DMS79 (cell line): ENCODE measurements at places on chromosomes 5 and 9.

DNA sequence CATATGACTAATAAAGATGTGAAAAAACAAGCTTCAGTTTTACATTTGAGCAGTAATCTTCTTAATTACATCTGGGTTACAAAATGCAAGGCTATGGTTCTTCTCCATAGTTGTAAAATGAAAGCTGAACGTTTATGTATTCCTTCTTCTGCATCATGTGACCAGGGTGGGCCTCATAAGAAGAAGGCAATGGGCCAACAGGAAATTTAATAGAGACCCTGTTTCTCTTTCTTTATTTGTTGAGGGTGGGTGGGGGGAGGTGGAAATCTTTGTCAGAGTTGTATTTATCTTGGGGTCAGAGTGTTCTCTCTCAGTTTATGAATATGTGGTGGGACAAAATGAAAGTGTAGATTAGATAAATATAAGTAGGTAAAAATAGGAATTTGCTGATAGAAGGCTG lies 418.8 kb downstream of the TLE4 start:
- DNase-seq = no peak

DNA sequence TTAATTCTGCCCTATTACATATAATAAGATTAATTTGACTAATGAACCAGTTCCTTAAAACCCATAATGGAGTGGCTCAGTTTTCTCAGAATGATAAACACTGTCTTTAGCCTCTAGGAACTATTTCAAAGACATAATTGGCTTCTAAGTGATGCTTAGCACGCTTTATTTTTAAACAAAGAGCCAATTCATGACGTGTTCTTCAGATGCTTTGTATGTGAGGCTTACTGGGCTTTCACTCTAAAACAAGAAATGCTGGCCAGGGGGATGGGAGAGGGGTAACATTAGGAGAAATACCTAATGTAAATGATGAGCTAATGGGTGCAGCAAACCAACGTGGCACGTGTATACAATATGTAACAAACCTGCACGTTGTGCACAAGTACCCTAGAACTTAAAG lies 7.6 kb upstream of the SFXN1 start:
- DNase-seq = no peak

DNA sequence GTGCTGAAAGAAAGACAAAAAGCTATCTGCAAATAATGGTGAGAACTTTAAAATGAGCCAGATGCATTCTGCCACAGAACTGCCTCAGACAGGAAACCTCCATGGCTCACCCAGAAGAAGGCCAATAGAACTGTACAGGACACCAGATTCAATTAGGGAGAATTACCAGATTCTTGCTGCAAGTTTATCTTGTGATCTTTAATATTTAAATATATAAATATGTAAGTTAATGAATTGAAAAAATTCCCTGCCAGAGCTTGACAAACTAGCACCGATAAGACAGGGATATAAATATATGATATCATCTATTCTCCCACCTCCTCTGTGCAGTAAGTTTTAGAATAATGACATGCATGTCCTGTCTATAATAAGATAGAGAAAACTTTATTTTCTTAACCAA lies 252.8 kb downstream of the PLK2 start:
- no peak for DNase-seq

DNA sequence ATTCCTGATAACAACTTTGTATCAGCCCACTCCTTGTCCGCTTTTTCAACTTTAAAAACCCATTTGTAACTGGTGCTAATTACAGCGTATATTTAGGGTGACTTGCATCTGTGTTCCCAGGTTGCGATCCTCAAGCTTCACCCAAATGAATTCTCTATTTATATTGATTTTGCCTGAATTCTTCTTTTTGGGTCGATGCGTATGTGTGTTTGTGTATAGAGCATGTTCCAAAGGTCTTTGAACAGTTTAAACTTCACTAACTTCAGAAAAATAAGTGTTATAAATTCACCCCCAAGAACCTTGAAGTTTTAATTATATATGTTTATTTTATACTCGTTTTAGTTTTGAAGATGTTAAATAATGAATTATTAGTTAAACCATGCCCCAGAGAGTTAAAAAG lies 16.1 kb upstream of the SPATA31D4 start:
- DNase-seq = no peak

- DNase-seq = no peak
Observed at GRCh38 chr5:36105819-36106218, 39.1 kb upstream of the UGT3A2 start.

GRCh38 chr5:173535976-173536639 lies 80.3 kb downstream of the BOD1 start:
- no peak for DNase-seq

DNA sequence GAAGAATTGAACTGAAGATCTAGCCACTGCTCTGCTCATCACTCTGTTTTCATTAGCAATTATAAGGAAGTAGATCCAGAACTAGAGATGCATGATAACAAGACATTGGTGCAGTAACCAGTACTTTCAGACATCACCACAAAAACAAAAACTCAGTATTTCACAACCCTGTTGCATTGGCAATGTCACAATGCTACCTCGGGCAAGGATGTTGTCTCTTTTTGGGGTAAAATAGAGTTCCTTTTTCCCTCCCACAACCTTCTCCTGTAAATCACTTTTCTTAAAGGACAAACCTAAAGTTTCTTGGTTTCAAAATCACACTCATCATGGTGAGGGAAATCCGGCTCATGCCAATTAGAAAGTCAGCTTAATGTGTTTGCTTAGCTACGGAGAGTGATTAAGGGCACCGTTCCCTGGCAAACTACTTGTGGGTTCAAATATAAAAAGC lies 420.1 kb upstream of the MEF2C start:
- DNase-seq = no peak

DNA sequence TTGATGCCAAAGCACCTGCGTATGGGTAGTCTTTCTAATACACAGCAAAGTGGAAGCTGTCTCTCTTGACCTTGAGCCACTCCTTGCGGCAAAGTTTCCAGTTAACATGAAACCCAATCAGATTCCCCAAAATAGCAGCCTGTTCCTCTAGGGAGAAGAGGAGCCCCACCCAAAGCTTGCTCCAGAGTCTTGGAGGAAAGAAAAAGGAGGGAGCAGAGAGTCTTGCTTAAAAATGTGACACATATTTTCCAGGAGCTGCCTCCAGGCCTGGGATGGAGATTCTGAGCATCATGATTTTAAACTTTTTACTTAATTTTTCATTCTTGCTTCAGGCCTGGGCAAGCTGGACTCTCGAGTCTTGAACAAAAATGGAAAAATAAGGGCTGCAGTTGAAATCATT lies 223.5 kb upstream of the TNC start:
- no peak for DNase-seq

DNA sequence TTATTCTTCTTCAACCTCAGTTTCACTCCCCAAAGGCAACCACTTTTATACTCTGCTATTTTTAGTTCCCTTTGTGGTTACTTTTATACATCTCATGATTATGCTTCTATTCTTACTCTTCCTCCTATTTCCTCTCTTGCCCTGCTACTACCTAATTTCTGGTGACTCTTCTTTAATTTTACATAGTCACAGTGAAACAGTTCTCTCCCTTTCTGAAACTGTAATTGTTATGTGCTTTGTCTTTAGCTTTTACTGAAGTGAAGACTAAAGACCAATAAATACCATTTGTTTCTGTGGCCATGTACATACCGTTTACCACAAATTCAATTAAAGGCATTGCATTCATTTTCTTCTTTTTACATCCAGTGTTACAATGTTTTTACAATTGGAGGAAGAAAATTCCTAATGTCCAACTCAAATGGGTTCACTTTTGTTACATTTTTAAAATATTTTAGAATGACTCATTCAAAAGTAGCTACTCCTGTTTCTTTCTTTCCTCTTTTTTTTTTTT lies 410.6 kb downstream of the PSAT1 start:
- DNase-seq = no peak

GRCh38 chr5:78824831-78825281 lies 160.3 kb downstream of the ARSB start:
- no peak for DNase-seq

DNA sequence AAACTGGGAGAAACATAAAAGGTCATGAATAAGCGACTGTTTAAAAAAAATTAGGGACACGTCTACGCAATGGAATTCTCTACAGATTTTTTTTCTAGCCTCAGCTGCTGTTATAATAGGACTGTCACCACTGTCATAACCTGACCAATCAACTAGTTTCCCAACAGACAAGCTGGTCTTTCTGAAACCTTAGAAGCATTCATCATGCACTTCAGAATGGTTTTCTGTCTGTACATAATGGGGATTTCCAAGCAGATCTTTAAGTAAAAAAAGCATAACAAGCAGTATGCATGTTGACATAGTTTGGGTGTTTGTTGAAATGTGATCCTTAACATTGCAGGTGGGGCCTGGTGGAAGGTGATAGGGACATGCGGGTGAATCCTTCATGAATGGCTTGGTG lies 58.3 kb upstream of the SEMA6A start:
- DNase-seq = no peak

GRCh38 chr5:176490301-176490700 lies 42.1 kb downstream of the FAF2 start:
- DNase-seq = no peak

DNA sequence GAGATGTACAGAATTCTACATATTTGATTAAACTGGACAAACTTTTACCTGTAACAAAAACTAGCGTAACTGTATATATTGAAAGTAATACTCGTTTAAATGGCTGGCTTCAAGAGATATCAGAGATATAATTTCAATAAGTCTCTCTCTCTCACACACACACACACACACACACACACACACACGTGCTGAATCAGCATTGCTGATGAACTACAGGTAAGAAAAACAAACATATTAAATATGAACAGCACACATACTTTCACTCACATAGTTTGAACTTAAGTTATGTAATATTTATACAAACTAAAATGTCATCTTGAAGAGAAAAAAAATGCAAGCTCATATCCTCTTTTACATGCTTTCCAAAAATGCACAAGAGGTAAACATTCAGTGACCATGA lies 145.4 kb downstream of the BNC2 start:
- DNase-seq = no peak

DNA sequence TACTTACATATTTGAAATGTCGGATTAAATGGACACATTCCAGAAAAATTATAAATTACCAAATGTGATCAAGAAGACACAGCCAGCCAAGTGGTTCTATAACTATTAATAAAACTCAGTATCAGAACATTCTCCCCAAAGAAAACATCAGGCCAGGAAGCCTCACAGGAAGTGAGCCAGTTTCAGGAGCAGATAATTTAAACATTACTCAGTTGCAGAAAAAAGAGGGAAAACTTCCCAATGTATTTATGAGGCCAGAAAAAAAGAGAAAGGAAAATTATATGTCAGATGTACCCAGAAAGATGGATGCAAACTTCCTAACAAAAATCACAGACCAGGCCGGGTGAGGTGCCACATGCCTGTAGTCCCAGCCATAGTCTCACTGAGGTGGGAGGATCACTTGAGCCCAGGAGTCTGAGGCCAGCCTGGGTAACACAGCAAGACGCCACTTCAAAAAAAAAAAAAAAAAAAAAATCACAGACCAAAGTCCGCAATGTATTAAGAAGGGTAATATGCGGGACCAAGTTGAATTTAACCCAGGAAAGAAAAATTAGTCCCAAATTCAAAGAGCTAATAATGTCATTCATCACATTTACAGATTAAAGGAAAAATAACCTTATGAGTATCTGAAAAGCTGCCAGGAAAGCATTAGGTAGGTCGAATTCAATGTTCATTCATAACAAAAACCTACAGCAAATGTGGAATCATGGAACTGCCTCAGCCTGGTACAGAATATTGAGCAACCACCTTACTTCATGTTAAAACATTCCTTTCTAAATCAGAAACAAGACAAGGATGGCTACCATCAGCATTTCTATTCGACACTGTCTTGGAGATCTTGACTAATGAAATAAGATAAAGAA lies 37.2 kb upstream of the NRARP start:
- no peak for DNase-seq

DNA sequence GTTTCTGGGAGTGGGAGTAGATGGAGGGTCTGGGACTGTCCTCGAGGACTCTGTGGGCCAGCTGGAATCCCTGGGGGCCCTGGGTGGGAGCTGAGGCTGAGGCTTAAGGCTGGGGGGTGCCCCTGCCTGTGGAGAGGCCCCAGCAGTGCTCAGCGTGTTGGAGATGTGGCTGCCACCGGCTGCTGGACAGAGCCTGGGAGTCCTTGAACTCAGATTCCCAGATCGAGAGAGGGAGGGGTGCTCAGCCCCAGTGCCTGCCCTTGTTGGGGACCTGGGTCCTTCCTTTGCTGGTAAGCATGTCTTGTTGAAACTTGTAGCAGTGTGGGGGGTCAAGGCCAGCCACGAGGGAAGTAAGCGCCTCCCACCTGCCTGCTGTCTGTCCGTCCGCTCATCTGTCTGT lies 10.7 kb downstream of the RXRA start:
- no peak for DNase-seq

- no peak for DNase-seq
Observed at GRCh38 chr9:1747417-1747967, 267.7 kb upstream of the SMARCA2 start.

- no peak for DNase-seq
Observed at GRCh38 chr9:14428781-14429230, 114.9 kb upstream of the NFIB start.

DNA sequence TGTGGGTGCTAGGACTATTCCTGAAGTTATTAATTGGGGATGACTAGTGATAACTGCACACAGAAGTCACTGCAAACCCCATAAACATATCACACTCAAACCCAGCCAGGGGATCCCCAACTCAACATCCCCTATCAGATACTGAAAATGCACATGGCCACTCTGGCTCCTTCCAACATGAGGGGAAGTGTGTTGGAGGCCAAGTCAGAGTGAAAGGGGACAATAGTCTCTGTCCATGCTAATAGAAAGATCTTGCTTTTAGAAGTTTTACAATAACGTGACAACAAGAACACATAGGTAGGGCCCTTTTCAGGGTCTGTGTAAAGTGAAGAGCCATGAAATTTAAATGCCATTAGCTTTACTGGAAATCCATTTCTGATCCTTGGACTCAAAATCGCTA lies 98.8 kb upstream of the SEMA6A start:
- no peak for DNase-seq

DNA sequence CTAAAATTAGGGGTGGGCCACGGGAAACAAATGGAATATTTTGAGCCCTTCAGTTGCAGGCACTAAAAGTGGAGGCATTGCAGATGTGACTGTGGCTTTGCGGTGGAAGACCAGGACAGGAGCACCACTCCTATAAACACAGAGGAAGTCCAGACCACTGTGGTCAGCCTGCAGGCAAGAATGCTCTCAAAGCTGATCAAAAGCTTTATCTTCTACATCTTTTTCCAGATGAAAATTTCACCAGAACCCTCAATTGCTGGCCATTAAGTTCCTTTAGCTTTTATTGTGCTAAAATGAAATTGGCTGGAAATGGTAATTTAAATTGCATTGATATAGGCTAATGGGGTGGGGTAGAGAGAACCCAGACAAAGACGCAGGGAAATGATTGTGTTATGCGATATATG lies 208.8 kb downstream of the ERCC6L2 start:
- no peak for DNase-seq

- DNase-seq = no peak
Observed at GRCh38 chr9:36729906-36730305, 157.2 kb downstream of the MELK start.

GRCh38 chr9:1207686-1208085 lies 157.5 kb downstream of the DMRT2 start:
- DNase-seq = no peak

DNA sequence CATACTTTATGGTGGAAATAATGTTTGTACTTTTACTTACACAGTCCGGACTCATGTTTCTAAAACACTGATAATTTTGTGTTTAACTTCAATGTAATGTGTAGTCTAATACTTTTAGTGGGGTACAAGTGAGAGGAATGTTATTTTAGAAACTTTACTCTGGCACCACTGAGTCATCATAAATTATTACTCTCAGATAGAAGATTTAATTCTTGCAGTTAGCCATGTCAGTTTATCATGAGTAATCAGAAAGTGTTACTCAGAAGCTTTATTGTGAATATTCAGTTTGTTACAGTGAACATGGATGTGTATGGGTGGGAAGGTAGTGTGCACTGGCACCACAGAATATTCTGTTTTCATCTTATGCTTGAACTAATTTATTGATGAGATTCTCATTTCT lies 20.0 kb downstream of the OGN start:
- no peak for DNase-seq
